ENCODE measurements at places on chromosomes 11 and 22.
A peak's percentile ranks its signal among the peaks of the same experiment; 100 is the strongest.

DNA sequence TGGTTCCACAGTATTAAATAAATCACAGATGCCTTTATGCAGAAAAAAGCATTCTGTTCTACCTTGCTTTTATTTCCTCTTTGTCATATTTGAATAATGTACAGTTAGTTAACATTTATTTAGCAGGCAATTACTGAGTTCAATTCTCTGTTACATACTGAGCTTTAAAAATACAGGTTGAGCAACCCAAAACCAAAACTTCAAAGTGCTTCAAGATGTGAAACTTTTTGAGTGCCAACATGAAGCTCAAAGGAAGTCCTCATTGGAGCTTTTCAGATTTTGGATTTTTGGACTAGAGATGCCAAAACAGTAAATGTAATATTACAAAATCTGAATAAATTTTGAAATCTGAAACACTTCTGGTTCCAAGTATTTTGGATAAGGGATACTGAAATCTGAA, 54.1 kb downstream of the PDHX start:
- DNase-seq = no peak

GRCh38 chr11:65915821-65916251, 3.0 kb downstream of the C11orf68 start:
- peak; percentile 94 for DNase-seq

- no peak for DNase-seq
Measured at GRCh38 chr11:132655187-132655855, 877.0 kb downstream of the OPCML start.

- DNase-seq = no peak
Measured at GRCh38 chr22:41596776-41597634, 7.4 kb upstream of the PMM1 start.

DNA sequence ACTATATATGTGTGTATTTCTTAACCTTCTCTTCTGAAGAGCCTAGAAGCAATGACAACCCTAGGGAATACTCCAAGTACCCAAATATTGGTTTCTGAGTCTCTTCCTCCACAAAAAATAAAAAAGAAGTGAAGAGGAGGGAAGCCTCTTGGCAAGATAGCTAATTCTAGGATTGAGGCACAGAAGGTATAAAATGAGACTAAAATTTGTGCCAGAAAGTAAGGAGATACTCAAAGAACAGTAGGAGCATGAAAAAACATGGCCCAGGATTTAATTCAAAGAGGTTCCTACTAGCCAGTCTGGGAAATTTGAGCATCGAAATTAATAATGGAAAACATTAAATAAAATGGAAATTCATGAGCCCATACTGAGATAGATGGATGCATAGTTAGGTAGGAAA, 112.1 kb downstream of the PAX6 start:
- DNase-seq = no peak

DNA sequence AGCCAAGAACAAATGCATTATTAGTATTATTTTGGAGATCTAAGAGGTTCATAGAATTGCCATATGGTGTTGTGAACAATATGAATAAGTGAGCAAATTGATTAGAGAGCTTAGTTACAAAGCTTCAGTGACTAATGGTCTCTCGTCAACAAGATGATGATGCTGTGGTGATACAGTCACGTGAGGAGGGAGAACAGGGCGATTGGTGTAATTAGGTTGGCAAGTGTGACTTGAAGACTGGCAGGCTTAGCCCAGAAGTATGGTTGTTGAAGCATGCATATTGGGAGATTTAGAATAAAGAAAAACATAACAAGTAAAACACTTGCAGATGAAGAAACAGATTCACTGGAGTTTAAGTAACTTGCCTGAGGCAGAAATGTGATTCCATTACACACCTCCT, 100.6 kb upstream of the SORL1-AS1 start:
- DNase-seq = no peak

- no peak for DNase-seq
Measured at GRCh38 chr11:9660886-9661285, 3.0 kb upstream of the SWAP70 start.

DNA sequence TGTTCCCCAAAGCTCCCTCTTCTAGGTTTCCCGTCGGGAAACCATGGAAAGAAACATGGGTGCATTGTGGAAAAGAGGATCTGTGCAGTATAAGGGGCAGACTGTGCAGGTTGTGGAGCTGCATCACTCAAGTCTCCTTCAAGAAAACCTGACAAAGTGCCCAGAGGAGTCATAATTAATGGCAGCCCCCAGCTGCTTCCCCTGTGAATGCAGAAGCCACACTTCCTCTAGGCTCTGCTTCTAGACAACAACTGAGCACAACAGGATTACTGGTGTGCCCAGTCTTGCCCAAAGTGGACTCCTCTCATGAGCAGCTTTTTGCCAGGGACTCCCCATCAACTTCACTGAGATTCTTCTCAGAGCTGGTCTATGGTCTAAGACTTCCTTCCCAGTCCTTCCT, 42.6 kb upstream of the SCUBE2 start:
- no peak for DNase-seq

DNA sequence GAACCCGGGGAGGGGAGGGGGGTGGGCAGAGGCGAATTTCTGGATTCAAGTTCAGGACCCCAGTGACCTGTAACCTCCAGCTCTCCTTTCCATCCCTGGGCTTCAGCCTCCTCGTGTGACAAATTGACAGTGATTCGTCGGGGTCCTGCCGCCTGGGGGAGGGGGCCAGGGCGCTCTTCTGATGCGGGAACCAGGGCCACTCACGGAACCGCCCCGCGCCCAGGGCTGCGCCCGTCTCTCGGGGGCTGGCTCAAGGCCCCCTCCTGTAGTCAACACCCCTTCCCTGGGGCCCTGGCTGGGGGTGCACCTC, 92.8 kb upstream of the ANO1 start:
- no peak for DNase-seq

- no peak for DNase-seq
Measured at GRCh38 chr22:17965538-17966402, 58.6 kb downstream of the MICAL3 start.

DNA sequence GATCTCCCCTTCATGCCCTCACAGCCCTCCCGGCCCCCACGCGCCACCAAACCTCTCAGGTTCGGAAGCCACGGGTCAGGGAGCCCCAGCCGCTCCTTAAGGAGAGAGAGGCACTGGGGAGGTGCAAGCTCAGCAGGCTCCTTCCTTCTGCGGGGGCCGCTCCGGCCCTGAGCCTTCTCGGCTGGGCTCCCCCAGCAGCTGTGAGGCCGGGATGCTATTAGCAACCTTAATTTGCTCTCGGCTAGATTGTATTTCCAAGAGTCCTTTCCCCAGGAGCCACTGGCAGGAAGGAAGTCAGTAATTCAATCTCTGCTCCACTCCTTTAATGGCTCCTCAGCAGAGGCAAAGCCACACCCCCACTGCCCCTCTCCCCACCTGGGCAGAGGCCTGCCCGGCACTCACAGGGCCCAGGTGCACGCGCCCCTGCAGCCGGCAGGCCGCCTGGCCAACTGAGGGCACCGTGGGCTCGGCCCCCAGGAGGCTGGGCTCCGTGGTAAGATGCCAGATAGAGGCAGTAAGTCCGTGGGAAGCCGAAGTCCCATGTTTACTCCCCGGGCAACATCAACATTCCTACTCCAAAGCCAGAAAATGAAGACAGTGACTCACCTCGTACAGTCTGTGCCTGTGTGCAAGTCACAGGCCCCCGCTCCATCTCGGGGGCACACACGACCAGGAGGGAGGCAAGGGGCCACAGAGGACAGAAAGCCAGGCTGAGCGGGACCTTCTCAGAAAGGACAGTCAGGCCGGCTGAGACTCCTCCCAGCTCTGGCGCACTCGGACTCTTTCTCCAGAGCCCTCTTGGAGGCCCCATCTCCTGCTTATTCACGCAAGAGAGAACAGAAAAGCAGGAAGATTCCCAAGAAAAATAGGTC, 5.2 kb downstream of the IGSF9B start:
- DNase-seq = no peak

DNA sequence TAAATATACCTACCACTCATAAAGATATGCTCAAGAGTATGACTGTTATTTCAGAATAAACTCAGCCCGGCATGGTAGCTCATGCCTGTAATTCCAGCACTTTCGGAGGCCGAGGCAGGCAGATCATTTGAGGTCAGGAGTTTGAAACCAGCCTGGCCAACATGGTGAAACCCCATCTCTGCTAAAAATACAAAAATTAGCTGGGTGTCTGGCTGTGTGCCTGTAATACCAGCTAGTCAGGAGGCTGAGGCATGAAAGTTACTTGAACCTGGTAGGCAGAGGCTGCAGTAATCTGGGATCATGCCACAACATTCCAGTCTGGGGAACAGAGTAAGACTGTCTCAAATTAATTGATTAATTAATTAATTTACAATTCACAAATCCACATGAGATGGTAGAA, 208.2 kb upstream of the PDGFD start:
- DNase-seq = no peak

GRCh38 chr11:46127150-46127638, 5.9 kb upstream of the PHF21A start:
- peak; percentile 76 for DNase-seq

DNA sequence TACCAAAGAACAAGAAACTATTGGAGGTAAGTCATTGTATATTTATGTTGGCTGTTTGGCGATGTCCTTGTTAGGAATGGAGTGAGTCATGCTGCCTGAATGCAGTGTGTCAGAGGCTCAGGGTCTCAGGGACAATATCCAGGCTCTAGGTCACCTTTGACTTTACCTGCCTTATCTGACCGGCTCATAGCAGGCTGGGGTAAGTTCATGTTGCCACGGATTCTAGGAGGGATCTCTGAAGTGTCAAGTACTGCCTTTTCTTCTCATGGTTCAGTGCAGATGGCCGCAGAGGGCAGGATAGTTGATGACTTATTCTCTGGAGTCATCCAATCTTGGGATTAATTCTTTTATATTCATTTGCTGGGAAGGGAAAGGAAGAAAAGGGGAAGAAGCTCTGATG, 53.2 kb downstream of the SPON1 start:
- DNase-seq = no peak

GRCh38 chr11:112967082-112967481, 5.9 kb downstream of the NCAM1 start:
- no peak for DNase-seq

DNA sequence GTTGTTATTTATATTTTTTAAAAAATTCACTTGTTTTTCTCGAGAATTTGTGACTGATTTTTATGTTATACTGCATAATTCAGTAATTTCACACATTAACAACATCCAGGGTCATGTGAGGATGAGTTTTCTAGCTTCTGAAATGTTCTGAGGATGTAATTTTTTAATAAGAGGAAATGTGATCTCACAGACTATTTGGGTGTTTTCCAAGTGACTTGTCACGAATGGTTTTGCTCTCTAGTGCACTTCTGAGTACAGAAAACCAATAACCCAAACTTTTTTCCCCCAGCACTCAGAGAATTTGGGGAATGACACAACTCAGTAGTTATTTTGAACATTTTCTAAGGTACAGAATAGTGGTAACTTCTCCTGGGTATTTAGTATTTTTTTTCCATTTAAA, 821.1 kb upstream of the ARHGAP42 start:
- no peak for DNase-seq

- DNase-seq = no peak
Measured at GRCh38 chr11:93967258-93967657, 53.9 kb upstream of the HEPHL1 start.

- DNase-seq = no peak
Measured at GRCh38 chr11:104529906-104530305, 366.0 kb upstream of the PDGFD start.

DNA sequence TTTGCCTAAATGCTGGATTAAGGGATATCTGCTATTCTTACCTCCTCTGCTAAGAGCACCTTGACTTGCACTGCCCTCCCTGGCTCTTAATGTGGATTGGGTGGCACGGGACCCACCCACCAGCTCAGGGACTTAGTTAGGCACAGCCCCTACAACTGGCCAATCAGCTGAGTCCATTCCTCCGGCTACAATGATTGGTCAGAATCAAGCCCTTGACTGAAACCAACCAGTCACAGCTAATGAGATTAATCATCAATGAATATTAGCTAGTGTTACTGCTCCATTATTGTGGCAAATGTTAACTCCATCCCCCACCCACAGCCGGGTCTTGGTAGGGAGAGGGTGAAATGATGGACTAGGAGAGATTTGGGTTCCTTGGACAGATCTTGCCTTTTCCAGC, 328.0 kb downstream of the MN1 start:
- no peak for DNase-seq

GRCh38 chr11:134150195-134150903, 73.4 kb downstream of the NCAPD3 start:
- no peak for DNase-seq

DNA sequence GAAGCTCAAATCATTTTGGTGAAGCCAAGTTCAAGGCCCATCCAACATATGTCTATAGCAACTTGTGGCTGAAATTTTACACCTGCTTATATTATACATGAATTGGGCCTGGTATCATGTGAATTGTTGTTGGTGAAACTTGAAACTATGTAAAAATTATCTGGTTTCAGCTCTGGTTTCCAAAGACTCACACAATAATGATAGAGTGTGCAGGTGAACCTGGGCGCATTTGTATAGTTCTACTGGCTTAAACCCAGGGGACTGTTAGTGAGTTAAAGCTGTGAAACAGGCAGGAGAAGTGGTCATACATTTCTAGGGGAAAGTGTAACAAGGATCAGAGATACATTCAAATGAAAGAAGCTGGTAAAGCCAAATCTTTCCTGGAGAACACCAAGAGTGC, 627.3 kb downstream of the METTL15 start:
- DNase-seq = no peak

Measured in HFF-Myc (cell line).